Ascending aorta (tissue), 2 donors: ENCODE measurements at places on chromosomes 1 and 21.

DNA sequence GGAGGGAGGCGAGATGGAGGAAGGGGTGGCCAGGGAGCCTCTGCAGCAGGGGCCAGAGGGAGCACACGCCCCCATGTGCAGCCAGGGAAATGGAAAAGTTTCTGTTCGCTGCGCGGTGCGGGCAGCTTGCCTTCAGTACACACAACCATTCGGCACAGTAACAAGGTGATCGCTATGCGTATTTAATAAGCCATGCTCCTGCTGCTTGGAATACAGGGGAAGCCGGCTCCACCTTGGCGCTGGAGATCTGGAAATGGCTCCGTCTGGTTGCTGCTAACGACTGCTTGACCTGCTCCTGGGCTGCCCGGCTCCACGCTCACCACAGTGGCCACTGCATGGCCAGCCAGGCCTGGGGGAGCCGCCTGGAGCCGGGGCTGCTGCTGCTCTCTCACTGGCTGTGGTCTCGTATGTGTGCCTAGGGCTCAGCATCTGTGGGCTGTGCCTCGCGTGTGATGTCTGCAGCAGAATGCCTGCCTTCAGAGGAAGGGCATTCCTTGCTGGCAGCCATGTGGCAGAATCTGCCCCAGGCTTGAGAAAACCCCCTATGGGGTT lies 86.4 kb upstream of the ACTL8 start:
- DNase-seq, result no peak

DNA sequence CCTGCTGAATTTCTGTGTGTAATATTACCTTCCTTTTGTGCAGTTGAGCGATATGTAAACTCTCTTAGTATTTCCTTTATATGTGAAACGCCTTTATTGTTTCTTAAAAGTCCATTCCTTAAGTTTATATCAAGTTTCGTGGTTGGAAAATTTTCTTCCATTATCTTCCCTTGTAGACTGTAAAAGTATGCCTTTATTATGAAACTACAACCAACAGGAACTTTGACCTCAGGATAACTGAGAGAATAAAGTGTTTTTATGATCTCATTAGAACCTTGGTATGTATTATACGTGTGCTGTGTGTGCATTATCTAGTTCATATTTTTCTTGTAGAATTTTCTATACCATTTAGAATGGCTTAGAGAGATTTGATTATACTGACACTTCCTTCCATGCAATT lies 3.1 kb upstream of the CDC14A start:
- no peak for DNase-seq

- no peak for DNase-seq
Observed at GRCh38 chr1:213070406-213070805, 19.4 kb downstream of the RPS6KC1 start.

GRCh38 chr1:166952002-166952746 lies 23.2 kb downstream of the ILDR2 start:
- no peak for DNase-seq

DNA sequence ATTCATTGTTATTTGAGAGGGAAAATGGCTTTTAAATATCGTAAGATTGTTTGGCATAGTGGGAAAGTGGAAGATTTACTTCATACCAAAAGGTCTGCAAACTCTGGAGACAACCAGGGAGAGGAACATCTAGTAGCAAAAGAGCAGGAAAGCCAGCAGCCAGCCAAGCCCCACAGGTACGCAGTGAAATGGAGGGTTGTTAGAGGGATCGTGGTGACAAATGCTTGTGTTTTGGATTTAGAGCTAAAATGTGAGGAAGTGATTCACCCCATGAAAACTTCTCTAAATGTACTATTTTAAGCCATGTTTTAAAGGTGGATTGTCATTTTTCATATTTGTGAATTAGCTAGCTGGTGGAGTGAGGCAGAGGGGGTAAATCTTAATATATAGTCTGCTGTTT lies 69.3 kb downstream of the RPS6KC1 start:
- DNase-seq, result no peak

- no peak for DNase-seq
Observed at GRCh38 chr1:187490266-187490665, 661.5 kb downstream of the PLA2G4A start.

DNA sequence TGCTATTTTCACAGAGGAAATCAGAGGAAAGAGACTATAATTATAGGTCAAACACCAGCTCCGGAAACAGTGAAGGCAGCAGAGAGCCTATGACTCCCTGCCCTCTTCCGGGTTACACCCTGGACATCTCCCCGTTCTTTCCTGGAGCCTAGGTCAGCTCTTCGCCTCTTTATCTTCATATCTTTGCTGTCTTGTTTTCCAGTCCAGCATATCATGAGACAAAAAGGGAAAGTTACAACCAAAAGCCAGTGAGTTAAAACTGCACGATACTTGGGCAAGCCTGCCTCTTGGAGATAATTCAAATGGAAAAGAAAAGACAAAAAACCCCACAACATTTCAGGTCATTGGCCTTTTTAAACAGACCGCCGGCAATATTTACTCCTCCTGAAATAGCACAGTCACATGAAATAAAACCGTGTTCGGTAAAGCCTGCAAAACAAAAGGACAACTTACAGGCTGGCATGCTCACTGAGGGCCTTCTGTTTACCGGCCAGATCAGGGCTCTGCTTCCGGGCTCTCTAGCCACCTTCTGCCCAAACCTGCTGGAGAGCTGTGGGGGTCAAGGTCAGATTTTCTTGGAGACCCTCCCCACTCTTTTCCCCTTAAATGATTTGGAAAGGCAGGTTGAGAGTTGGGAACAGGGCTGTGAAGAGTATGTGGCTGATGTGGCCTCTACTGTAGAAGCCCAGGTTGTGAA lies 42.8 kb upstream of the PPP2R5A start:
- DNase-seq, result no peak

GRCh38 chr21:40569357-40569756 lies 277.6 kb downstream of the DSCAM start:
- no peak for DNase-seq

GRCh38 chr1:66339944-66340343 lies 194.0 kb upstream of the SGIP1 start:
- DNase-seq, result no peak
